CD4-positive, alpha-beta T cell treated with Interleukin-12 subunit alpha and Interleukin-12 subunit beta, for 1 hour (primary cell): ENCODE measurements at places on chromosomes 3 and 15.

GRCh38 chr3:150074697-150075416 lies 104.2 kb upstream of the PFN2 start:
- no peak for DNase-seq

DNA sequence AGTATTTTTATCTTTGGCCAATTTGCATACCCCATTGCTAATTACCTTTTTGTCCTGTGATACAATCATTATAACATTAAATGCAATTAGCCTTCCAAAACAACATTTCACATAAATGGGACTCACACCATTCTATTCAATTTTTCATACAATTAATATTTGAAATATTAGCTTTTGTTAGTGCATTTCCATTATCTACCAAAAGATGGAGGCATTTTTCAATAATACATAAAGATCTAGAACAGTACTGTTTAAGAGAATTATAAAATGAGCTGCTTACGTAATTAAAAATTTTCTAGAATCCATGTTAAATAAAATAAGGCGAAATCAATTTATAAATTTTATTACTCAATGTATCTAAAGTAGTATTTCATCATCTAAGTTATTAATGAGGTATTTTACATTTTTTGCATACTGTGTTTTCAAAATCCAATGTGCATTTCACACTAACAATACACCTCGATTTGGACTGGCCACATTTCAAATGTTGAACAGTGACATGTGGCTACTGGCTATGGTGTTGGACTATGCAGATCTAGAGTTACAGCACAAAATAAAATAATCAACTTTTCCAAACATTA lies 74.3 kb downstream of the TJP1 start:
- DNase-seq = no peak

DNA sequence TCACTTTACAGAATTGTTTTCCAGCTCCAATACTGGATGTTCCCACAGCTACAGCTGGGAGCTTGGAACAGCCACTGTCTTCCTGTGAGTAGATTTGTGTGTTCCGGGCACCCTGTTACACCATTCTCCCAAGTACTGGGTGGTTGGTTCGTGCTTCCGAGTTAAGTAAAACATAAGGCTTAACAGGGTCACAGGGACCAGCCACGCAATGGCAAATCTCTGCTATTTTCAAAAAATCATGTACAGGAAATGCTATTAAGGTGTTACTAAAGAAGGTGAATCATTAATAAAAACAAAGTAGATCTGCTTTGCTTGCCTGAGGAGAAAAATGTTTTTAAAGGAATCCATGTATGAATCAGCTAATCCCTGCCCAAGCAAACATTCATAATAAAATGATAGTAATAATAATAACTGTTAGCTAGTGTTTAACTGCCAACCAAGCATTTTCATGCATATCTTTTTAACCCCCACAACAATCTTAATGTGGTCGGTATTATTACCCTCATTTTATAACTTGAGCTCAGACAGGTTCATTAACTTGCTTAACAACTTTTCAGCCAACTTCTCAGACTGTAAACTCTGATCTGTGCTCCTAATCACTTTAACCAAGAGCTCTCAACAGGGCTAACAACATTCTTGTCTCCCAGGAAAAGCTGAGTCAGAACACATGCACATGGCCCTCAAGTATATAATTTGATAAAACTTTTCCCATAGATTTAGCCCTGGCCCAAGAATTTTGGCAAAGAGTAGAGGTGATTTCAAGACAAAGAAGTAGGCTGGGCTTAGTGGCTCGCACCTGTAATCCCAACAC lies 2.7 kb upstream of the C2CD4A start:
- no peak for DNase-seq

- DNase-seq = no peak
Observed at GRCh38 chr3:45477041-45477725, 88.8 kb downstream of the LARS2 start.

DNA sequence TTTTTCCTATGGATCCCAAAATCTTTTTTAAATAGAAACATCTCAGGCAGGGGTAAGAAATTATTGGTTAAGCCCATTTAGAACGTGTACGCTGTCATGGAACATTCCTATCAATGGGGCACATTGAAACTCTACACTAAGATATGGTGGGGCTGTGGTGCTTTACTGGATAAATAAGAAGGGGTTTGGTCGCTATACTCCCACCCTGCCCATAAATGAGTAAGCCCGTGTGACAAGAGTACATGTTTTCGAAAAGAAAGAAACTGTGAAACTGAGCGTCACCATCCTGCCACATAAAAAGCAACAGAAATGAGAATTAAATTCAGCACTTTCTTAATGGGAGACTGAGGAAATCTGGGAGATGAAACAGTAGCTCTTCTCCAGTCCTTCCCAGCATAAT lies 929.7 kb upstream of the CFAP20DC start:
- DNase-seq = no peak

DNA sequence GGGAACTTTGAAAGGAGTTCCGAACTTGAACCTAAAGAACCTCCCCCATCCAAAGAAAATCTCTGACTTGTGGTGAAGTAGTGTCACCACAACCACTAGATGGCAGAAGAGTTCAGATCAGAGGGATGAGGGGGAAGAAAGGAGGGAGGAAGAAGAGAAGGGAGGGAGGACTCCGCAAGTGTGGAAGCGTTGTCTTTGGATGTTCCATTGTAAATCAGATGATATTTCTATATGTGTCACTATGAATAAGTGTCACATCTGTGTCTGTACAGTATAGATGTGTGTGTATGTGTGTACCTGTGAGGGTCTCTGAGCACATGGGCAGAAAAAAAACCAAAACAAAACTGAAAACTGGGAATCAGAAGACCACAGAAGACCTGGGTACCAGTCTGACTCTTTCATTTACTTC lies 16.9 kb downstream of the SLC24A1 start:
- DNase-seq = peak; percentile 75

GRCh38 chr3:116492379-116492778 lies 47.1 kb upstream of the LSAMP start:
- no peak for DNase-seq

DNA sequence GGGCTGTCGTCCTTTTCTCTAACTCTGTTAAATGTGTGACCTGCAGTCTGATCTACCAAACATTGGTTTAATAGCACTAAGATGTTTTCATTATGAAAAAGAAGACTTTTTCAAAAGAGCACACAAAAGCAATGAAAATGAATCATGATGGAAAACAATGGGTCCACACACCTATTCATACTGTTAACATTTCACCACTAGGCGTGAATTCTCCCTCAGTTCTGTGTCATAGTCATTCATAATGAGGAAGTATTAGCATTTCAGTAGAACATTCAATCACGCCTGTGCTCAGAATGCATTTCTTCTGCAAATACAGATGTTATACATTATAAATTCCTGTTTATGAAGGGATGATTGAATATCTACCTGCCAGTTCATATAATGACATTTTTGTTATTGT lies 35.9 kb downstream of the EIF4E3 start:
- no peak for DNase-seq

- no peak for DNase-seq
Observed at GRCh38 chr3:187841560-187841959, 96.3 kb upstream of the BCL6 start.

DNA sequence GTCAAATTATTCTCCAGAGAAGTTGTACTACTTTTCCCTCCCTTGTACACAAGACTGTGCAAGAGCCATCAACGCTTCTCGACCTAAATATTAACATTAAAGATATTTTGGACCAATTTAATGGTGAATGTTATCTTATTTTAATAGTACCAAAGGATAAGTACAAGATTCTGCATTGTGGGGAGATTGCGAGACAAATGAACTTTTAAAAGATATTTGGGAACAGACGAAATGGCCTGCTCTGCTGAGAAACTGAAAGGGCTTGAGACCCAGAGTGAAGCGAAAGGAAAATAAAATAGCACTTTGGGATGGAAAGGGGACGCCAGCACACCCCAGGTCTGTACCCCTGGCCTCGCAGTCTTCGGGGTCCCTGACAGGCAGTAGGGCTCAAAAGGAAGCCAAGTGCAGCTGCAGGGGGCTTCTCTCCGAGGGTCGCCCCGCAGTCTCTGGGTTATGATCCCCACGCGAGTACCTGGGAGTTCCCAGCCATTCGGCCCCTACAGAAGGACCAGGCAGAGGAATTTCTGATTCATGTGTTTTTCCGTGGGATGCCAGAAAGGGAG lies 97.6 kb upstream of the VGLL3 start:
- no peak for DNase-seq

GRCh38 chr3:104755791-104756190 lies 610.9 kb upstream of the ALCAM start:
- no peak for DNase-seq

GRCh38 chr3:93923006-93923405 lies 50.7 kb downstream of the PROS1 start:
- no peak for DNase-seq

GRCh38 chr15:30901889-30902288 lies 1.8 kb upstream of the FAN1 start:
- no peak for DNase-seq

GRCh38 chr15:59410391-59410896 lies 27.5 kb upstream of the FAM81A start:
- no peak for DNase-seq

DNA sequence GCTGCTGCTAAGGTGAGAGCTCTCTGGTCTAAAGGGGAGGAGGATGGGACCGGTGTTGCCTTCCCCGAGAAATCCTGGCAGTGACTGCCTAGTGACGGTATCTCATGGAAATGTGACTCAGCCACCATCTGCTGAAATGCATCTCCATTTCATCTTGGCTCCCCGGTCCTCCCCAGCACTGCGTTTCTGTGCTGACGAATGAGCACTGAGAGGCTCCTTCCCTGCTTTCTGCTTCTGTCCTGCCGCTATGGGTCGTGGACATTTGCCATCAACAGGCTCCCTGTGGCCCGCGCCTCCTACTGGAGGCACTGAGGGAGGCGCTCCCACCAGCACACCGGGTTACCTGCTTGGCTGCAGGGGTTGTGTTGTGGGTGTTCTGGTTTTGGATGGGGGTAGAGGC lies 13.5 kb upstream of the SEC13 start:
- no peak for DNase-seq

DNA sequence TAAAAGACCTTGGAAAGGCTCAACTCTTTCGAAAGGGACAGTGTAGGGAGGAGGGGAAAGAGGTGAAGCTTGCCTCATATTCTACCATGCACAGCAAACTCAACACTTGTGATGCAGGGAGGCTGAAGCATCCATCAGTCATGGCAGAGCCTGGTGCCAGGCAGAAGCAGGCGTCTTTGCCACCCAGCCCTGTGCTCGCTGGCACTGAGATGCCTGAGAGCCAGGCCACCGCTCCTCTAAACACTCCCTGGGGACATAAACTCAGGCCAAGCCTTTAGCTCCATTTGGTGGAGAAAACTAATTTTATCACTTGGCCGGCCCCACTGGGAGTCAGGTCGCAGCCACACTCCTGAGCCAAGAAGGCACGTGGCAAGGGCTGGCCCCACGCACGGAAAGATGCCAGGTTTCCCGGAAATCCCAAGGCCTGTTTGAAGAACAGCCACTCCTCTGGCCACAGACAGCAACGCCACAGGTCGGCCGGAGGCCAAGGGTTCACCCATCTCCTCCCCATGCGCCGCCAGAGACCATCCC lies 30.7 kb downstream of the XXYLT1 start:
- DNase-seq = no peak

DNA sequence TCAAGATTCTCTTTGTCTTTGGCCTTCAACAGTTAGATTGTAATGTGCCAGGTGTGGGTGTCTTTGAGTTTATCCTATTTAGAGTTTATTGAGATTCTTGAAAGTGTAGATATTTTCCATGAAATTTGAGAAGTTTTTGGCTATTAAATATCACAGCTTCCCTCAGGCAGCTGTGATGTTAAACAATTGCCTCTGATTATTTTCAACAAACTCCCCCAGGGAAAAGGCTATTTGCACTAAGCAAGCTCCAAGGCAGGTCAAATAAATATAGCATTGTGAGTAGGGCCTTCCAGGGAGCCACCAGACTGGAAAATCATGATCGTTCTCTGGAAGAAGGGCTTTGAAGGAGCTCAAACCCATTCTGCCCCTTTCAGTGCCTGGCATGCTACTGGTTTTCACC lies 107.0 kb downstream of the EEFSEC start:
- DNase-seq = no peak

GRCh38 chr3:57659806-57660439 lies 33.0 kb downstream of the DENND6A start:
- no peak for DNase-seq

- no peak for DNase-seq
Observed at GRCh38 chr3:37625690-37626360, 235.9 kb upstream of the CTDSPL start.

- no peak for DNase-seq
Observed at GRCh38 chr3:143480344-143480743, 360.8 kb downstream of the CHST2 start.

DNA sequence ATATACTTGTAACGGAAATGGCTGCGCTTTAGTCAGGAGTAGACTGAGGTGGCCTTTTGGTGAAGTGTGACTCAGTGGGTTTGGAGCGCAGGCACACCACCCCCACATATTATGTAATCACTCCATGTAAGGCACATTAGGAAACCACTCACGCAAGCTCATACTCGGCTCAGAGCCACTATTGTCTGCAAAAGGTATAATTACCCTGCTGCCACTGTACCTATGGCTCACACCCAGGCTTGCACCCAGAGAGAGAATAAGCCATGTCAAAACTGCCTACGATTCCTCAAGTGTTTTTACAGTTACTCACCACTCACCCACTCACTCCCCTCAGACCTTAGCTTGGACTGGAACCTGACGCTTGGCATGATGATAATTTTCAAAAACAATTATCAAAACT lies 611.9 kb upstream of the CCDC54 start:
- DNase-seq = no peak

GRCh38 chr3:194206320-194206719 lies 70.4 kb downstream of the HES1 start:
- DNase-seq = no peak

DNA sequence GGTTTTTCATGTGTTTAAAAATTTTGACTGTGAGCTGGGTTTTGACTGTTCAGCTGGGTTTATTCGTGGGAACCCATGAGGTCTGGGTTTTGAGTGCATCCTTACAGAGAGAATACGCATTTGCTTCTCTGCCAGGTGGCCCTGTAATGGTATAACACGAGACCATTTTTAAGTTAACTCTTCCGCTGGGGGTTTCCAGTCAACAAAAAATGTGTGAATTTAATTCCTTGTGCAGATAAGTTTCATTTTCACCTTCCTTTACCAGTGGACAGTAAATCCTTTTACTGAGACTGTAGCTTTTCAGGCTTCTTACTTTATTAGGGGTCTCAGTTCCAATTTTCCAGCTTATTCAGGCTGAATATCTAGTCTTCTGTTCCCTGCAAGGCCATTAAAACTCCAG lies 149.6 kb downstream of the OPA1 start:
- DNase-seq = no peak

GRCh38 chr3:120604784-120605183 lies 8.6 kb downstream of the NDUFB4 start:
- DNase-seq = no peak

DNA sequence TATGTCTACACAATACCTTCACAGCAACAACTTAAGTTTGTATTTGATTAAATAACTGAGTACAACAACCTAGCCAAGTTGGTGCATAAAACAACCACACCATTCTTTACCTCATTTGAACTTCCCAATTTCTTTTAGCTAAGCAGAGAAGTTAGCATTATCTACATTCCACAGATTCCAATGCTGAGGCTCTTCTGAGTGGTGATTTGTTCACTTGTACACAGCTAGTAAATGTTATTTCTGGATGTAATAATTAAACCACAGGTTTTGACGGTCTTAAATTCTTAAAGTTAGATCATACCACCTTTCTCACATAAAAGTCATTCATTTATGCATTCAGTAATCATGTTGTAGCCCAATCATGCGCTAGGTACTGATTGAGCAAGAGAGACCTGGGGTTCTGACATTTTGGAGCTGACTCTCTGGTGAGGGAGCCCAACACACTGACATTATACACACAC lies 102.5 kb downstream of the SST start:
- DNase-seq = no peak
